T47D (cell line): ENCODE measurements at places on chromosomes 6 and 20.

DNA sequence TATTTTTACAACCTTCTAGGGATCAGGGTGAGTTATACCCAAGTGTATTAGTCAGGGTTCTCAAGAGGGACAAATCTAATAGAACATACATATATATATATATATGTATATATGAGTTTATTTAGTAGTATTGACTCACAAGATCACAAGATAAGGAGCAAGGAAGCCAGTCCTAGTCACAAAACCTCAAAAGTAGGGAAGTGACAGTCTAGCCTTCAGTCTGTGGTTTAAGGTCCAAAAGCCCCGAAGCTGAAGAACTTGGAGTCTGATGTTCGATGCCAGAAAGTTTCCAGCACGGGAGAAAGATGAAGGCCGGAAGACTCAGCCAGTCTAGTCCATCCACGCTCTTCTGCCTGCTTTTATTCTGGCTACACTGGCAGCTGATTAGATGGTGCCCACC lies 632.7 kb upstream of the AGPAT4 start:
- DNase-seq: no peak

DNA sequence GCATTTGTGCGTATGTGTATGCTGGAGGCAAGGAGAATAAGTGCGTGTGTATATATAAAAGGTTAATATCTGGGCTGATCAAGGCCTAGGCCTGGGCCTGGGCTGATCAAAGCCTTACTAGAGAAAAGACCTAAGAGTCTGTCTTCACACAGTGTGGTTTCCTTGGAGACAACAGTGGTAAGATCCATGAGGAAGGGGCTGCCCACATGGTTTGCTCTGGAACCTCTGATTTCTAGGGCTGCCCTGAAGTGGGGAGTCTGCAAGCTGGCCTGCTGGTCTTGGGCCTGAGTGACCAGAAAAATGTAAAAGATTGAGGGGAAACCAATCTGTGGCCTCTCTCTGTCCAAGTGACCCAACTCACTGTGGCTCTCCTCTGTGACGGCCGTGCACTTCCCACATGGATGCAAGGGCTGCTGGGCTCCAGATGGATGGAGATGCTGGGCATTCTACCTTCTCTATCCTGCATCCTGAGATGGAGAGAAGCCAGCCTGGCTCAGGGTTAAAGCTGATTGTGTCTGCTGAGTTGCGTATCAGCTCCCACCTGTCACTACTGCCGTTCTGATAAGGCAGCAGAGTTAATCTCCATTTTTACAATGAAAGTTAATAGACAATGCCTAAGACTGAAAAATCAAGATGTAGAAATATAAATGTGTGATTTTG lies 90.3 kb upstream of the NXT1 start:
- no peak for DNase-seq

DNA sequence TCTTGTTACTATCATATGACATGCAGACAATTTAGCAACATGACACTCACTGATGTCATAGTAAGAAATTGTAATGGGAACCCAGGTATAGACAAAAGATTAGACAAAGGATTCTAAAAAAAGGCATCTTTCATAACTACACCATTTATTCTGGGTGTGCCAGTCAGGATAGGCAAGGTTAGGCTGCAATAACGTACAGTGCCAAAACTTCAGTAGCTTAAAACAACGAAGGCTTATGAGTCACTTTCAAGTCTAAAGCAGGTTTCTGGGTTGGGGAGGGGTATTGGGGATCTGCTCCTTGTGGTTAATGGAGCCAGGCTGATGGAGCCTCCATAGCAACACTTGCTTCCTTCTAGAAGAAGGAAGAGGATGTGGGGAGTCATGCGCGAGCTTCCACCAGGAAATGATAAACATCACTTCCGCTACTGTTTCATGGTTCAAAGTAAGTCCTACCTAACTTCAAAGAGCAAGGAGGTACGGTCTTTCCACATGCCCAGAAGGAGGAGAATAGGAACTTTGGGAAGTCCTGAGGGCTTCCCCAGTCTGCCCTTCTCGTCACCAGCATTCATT lies 2.0 kb upstream of the GTSF1L start:
- DNase-seq: no peak

DNA sequence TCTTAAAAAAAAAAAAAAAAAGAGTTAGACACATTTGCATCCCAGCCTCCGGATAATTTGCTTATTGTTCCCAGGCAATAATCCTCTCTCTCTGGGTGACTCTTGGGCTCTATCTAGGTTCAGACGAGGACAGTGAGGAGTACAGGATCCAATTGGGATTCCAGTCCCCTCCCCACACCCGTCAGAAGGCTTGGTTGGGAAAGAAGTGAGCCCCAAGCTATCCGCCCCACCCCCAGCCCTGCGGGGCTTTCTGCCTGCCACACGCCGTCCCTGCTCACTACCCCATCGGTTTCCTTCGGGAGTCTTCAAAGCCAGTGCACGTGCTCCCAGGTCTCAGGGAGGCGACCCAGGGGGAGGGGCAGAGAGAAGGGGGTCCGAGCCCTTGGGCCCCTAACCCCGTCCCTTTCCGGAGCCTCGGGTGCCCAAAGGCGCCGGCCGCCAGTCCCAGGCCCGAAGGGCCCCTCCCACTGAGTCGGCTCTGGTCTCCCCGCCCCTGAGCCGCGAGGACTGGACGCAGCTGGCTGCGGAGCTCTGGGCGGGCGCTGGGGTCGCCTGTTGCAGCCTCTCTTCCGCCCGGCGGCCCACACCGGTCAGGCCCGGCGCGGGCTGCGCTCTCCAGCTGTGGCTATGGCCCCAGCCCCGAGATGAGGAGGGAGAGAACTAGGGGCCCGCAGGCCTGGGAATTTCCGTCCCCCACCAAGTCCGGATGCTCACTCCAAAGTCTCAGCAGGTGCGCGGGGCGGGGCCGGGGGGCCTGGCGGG lies 2.5 kb downstream of the MYMX start:
- no peak for DNase-seq

- no peak for DNase-seq
These were observed 169.3 kb upstream of the RIN2 start for GRCh38 chr20:19588732-19589131.

DNA sequence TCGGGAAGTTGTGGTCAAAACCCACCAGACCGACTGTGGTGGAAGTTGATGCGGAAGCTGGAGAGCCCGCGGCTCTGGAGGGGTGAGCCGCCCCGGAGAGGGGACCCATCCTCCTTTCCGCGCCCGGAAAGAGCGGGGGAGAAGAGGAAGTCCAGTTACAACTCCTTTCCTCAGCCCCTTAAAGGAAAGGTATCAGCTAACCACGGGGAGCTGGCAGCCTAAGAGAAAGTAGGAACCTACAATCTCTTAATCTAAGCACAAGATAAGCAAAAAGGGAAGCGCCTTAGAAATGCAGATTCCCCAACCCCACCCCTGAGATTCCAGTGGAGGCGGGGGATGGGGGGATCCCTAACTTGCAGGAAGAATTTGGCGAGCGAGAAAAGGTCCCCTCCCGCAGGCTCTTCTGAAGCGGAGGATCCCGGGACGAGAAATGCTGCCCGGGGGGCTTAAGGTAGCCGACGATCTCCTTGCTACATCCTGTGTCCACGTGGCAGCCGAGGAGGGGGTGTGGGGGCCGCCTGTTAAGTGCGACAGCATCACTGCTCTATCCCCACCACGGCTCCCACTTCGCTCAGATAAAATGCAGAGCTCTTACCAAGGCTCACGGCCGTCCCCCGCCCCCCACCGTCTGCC lies 87.5 kb downstream of the ZFP64 start:
- no peak for DNase-seq

DNA sequence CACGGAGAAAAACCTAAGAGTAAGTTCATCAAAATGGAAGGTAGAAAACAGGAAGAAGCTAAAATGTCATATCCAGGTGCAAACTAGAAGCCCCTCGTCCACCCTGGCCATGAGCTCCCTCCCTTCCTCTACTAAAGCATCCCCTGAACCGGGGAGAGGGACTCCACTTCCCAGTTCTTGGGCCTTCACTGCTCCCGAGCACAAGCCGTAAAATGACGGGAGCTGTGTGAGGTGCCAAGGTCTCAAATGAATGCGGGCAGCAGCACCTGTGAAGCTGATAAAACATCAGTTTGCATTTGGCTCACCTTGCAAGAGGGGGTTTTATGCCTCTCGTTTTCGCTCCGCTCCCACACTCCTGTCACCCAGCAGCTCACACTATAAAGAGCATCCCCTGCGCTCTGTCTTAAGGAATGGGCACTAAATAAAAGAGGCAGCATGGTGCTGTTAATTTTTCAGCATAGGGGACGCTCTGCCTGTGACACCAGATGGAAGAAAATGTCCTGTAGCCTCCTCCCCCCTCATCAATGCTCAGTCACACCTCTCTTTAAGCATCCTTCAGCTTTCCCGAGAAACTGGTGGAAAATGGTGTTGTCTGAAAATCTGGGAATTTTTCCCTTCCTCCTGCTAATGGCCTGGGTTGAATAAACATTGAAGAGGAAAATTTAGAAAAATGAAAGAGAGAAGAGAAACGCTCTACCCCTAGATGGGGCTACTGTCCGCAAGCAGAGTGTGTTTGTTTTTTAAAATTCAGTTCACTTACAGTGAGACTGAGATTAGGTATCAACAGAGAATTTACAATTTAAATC lies 563.0 kb upstream of the AGPAT4 start:
- DNase-seq: peak; percentile 29

DNA sequence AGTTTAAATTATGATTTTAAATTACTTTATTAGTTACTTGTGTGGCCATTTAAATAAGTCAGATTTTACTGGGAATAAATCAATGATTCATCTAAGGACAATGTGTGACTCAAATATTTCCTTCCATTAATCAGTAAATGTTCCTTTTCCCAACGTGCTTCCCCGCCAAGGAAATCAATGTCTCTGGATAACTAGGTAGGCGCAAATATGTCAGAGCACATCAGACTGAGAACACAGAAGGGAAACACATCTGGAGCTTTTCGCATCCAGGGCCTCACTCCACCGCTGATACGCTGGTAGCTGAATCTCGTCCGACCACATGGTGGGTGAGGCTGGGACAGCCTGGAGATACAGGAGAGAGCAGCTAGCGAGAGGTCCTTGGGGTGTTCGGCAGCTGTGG lies 56.4 kb upstream of the RPS6KA2 start:
- DNase-seq: no peak

- no peak for DNase-seq
These were observed 34.0 kb downstream of the SYNDIG1 start for GRCh38 chr20:24503352-24503931.

GRCh38 chr6:82111114-82111513 lies 136.4 kb downstream of the IBTK start:
- no peak for DNase-seq

DNA sequence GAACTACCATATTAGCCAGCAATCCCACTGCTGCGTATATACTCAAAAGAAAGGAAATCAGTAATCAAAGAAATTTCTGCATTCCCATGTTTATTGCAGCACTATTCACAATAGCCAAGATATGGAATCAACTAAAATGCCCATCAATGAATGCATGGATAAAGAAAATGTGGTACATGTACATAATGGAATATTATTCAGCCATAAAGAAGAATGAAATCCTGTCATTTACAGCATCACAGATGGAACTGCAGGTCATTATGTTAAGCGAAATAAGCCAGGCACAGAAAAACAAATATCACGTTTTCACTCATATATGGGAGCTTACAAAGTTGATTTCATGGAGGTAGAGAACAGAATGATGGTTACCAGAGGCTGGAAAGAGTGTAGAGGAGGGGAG lies 65.1 kb downstream of the ALDH8A1 start:
- no peak for DNase-seq

DNA sequence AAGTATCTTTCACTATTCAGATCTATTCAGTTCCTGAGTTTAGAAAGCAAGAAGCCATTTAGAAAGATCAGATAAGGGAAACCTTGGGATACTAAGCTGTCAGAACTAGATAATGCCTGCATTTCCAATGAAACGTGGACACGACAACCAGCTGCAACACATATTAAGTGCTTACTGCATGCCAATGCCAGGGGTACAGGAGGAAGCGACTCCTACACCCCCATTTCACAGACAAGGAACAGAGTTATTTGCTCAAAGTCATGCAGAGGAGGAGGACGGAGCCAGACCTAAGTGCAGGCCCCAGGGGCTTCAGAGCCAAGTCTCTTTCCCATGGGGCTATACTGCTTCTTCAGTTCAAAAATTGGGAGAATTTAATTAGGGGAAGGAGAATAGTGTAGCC lies 62.4 kb downstream of the PREX1 start:
- DNase-seq: no peak

GRCh38 chr6:168009331-168009730 lies 11.9 kb downstream of the KIF25 start:
- no peak for DNase-seq

DNA sequence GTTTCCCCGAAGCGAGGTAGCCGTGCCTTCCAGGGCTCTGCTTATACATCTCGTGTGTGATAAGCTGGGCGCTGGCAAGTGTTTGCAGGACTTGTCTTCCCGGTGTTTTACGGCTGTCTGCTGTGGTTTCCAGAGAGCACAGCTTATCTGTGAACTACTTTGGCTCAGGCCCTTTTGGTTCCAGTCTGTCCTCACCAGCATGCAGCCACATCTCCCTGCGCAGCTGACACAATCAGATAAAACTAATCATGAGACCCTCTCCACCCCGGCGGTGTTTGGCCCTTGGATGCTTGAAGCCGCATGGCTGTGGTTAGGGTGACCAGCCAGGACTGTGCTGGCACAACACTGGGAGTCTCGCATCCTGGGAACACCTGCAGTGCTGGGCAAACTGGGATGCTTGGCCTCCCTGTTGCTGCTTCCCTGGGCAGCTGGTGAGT lies 241.8 kb upstream of the FOXQ1 start:
- no peak for DNase-seq

DNA sequence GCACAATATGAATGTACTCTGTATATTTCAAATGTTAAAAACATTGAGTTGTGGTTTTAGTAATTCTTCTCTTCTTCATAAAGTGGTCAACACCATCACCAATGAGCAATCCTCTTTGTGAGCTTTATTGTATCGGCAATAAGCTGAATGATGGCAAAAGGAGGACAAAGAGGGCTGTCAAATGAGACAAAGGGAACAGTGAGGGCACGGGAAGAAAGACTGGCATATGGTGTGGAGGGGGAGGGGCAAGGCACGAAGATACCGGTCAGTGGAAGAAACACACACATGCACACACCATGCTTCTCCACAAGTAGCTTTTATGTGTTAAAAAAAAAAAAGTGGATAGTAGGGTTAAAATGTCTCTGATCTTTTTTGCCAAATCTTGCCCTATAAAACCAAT lies 506.8 kb upstream of the CITED2 start:
- DNase-seq: no peak

DNA sequence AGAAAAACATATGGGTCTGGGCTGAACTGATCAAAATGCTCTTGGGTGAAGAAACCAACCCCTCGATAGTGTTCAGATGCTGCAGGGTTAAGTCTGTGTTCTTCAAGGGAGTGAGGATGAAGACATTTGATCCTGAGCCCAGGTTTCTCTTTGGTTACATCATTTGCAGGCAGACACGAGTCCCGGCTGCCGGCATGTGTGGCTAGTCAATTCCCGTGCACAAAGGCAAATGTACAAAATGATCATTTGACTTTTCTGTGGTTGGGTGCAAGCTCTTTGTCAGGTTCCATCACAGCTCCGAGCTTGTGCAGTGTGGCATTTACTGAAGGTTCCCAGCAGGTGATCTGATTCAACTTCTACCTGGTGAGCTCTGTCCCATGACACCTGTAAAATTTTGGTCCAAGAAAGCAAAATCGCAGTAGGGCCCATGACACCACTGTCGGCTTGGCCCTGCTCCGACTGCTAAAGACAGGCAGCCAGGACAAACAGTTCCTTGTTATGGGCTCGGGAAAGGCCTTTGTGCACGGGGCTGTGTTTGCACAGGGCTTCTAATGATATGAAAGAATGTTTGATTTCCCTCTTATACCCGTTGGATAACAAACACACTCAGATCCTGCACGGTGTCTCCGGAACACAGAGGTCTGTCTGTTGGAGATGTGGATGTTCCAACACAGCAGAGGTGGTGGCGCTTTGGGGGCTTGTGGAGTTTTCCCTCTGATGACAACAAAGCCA lies 46.9 kb downstream of the GJA10 start:
- DNase-seq: no peak

- peak; percentile 66 for DNase-seq
These were observed 42.5 kb downstream of the SLC24A3 start for GRCh38 chr20:19254956-19255355.
